Hematopoietic multipotent progenitor cell treated with erythropoietin and hydrocortisone succinate and interleukin-3 and kit ligand, for 8 days (in vitro differentiated cells): ENCODE measurements at places on chromosomes 5 and 9.

DNA sequence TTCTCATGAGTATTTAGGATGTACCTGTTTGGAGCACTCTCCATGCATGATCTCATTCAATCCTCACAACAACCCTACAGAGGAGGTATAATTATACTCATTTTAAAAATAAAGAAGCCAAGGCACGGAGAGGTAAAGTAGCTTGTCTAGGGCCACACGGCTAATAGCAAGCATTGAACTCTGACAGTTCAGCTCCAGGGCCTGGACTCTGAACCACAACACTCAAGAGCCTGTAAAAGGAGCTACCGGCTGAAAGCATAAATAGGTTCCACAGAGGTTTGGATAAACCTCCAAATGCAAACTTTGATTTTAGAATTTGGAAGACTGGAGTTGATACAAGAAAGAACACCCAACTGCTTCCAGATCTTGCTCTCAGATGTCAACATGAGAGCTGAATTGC lies 41.2 kb downstream of the ARHGEF37 start:
- DNase-seq, result no peak

- no peak for DNase-seq
Observed at GRCh38 chr5:135747824-135748223, 86.6 kb upstream of the SLC25A48 start.

DNA sequence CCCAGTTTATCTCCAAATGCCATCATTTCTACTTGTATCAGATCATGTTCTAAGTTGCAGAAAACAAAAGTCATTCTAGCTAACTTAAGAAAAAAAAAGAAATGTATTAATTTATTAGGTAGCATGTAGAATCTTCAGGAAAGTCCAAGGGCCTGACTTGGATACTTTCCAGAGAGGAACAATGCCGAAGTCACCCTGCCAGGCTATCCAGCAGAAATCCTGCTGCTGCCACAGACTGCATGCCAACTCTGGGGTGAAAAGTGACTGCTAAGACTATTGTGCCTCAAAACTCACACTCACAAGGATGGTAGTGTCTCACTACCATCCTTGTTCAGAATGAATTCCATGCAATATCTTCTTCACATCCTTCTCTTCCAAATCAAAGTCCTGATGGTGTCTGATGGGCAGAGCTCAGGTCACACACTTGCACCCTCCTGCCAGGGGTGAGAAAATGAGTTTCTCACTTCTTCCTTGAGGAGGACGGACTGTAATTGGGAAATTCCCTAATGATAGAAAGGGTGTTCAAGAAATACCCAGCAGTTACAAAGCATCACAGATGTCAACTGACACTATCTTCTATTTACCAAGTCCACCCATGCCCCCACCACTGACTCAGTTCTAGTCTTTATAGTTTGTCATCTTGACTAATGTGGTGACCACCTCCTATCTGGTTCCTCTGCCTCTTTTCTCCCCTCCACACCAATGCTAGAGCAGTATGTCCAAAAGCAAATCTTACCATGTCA lies 279.4 kb downstream of the CWC27 start:
- no peak for DNase-seq

DNA sequence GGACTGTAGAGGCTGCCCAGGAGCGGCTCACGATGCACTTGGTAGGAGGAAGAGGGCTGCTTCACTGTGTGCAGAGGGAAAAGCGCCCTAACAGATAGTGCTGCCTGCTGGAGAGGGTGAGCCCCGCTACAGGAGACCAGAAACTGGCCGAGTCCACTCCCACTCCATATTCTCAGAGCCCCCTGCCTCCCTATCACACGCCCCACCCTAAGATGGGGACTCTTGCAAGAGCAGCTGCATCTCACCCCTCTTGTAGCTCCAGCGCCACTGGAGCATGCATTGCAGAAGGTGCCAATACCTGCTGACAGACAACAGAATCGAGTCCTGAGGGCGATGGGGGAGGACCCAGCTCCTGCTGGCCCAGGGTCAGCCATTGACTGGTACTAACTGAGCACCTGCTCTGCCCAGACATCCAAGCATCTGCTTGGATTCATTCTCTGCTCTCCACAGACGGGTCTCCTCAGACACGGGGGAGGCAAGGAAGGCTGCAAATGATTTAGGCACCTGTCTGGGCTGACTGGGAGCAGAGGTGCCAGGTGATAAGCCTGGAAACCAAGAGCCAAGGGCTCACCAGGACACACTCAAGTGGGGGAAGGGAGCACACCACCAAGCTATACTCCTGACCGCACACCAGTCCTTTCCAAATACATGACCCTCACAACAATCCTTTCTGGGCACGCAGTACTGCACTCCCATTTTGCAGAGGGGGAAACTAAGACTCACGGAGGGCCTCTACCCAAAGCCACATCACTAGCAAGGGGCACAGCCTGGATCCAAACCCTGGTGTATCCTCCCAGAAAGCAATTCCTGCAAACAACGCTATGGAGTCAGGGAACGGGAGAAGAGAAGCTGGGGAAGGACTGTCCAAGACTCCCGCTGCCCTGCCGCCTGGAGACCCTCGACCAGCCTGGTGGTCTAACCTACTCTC lies 1.6 kb downstream of the BICD2 start:
- no peak for DNase-seq

- no peak for DNase-seq
Observed at GRCh38 chr5:92567831-92568450, 1013.1 kb downstream of the NR2F1-AS1 start.

DNA sequence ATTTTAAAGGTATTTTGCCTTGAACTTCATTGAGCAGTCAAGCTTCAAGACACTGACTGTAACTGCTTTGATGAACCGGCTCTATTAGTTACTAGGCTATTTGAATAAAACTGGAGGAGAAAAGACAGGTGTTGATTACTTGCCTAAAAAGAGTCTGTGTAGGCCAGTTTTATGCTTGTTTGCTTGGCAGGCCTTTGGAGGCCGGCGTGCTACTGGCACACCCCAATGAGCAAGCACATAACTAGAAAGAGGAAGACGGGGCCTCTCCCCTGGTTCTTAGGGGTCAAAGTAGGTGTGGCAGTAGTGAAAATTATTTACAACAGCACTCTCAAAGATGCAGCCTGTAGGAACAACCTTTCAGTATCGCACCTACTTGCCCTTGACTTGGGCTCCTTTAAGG lies 2.1 kb upstream of the ZFR start:
- DNase-seq, result no peak

- no peak for DNase-seq
Observed at GRCh38 chr5:97165726-97166125, 17.3 kb downstream of the RIOK2 start.

- no peak for DNase-seq
Observed at GRCh38 chr9:105050296-105050695, 122.3 kb upstream of the ABCA1 start.

GRCh38 chr5:37370550-37370863 lies 399 bp downstream of the NUP155 start:
- DNase-seq, result no peak

GRCh38 chr9:17719053-17719452 lies 140.2 kb downstream of the SH3GL2 start:
- DNase-seq, result no peak

GRCh38 chr5:150272531-150272930 lies 17.0 kb downstream of the CAMK2A start:
- DNase-seq, result peak; percentile 45

DNA sequence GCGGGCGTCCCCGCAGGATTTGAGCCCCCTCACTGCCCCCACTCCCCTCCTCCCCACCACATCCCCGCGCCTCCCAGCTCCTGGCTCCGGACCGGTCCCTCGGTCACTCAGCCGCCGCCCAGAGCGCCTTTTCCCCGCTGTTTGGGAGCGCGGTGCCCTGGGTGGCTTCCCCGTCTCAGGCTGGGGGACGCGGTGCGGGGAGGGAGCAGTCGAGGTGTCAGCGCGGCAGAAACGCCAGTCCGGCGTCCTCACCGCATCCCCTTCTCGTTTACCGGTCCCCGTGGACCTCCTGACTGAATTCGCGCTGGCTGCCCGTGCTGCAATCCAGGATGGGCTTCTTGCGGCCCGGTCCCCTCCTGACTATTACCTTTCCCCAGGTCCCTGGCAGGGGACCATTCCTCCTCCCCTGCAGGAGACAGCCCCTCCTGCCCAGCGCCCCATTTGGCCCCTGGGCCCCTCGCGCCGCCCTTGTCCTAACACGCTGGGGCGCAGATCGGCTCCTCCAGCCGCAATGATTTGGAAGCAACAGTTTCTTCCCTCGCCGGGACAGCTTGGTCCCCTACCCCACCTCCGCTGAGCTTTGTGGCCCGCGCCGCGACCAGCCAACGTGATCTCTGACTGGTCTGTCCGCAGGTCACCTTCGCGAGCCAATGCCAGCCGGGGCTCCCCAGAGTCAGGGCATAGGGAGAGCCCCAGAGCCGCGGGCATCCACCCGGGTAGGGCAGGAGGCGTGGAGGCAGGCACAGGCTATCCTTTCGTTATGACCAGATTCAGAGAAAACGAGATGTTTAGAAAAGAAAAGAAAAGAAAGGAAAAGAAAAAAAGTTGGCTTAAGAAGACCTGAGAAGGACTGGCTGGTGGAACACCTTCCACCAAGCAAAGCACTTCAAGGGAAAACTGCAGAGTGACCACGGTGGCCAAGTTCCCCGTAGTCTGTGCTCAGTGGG lies 1.2 kb downstream of the ANKRD33B start:
- no peak for DNase-seq

DNA sequence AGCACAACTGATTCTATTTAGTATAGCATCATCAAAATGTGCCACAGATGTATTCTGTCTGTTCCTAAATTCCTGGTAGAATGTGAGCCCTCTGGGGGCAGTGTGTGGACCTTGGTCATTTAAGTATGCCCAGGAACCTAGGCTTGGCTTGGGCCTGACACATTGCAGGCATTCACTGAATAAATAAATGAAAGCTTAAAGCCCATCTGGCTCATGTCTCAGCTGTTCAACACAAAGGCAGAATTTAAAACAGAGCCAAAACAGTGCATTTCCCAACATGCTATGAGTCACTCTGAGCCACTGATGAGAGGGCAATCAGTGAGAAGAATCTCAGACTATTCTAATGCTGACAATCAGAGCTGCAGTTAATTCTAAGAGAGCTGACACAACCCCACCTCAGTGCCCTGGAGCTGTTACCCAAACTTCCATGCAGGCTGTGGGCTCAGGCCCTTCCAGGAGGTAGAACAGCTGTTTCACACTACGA lies 8.1 kb downstream of the FAM193B start:
- DNase-seq, result no peak

- no peak for DNase-seq
Observed at GRCh38 chr5:59621477-59621876, 272.0 kb downstream of the PDE4D start.

DNA sequence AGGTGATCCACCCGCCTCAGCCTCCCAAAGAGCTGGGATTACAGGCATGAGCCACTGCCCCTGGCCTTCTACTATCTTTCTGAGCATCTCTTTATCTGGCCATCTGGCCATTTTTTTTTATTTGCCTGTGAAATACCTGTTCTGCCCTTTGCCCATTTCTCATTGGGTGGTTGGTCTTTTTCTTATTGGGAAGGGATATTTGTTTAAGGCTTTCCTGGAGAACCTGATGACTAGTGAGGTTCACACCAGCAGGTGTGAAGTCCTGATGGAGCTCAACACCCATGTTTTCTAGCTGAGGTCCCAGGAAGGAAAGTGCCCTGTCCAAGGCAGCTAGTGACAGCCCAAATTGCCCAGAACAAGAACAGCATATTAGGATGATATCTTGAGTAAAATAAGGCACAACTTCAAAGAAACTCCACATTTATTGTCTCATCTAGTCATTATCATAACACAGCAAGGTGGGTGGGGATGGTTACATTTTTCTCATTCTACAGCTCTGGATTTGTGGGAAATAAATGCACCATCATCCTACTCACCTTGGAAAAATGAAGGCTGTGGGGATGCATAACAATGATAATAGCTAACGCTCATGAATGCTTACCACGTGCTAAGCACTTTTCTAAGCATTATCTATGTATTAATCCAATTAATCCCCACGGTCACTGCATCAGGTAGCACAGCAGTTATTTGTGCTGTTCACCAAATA lies 20.3 kb downstream of the SLC36A3 start:
- DNase-seq, result no peak

DNA sequence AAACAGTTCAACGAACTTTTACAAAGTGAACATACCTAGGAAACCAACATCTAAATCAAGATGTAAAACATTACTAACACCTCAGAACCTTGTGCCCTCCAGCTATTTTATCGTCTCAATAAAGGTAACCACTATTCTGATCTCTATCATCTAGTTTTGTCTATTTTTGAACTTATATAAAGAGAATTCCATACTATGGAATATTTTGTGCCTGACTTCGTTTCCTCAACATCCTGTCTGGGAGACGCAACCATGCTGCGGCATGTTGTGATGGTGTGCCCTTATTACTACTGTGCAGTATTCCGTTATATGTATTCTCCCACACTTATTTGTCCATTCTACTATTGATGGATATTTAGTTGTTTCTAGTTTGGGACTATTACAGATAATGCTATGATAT lies 99.2 kb downstream of the NR6A1 start:
- DNase-seq, result no peak

DNA sequence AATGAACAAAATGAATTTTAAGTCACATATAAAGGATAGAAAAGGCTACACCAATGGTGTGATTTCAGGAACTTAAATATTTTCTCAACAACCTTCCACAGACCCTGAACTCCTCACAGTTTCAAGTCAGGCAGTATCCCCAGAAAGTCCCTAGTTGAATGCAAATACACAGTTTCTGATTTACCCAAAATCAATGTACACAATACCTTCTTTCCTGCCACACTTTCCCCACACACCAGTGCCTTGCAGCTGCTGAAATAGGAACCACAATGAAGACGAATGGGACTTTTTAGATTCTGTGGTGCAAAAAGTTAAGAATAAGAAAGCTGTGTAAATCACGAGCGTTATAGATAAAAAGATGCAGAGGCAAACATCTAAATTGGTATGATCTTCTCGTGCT lies 552.4 kb upstream of the MEF2C start:
- DNase-seq, result no peak

DNA sequence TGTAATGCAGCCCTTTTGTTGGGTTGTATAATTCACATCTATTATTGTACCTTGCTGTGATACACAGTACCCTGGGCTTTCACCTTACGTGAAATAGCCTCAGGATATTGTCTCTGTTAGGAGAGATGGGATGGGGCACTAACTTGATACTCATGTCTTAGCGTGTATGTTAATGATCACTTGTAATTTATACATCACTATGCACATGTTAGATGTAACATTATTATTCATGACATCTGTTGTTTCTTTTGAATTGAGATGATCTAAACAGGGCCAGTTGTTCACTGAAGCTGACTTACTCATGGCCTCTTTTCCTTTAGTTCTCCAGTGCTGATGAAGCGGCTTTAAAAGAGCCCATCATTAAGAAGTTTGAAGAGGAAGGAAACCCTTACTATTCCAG lies 65.2 kb downstream of the MCCC2 start:
- no peak for DNase-seq

GRCh38 chr5:28648108-28648507 lies 1609.7 kb upstream of the CDH9 start:
- DNase-seq, result no peak

- no peak for DNase-seq
Observed at GRCh38 chr9:90124961-90125360, 517.7 kb downstream of the DIRAS2 start.

DNA sequence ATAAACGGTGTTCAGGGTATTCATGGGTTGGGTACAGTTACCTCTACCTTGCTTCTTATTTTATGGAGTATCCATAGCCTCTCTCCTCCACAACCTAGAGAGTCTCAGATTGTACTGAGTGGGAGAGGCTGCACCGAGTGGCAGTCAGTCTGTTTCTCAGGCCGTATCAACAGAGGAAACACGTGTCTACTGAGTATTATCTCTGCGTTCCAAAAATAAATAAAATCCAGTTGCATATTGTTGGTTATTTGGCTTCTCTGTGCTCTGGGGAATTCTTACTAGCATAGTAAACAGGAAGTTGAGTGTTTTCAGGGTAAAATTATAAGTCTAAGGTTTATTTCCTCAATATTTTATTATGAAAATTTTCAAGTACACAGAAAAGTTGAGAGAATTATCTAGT lies 231.0 kb downstream of the ARHGEF28 start:
- no peak for DNase-seq
